Activated T-helper 1 cell treated with anti-CD3 and anti-CD28 coated beads, Interleukin-2, amount 50 U/mL, for 16 hours (primary cell): ENCODE measurements at places on chromosomes 3 and 15.

DNA sequence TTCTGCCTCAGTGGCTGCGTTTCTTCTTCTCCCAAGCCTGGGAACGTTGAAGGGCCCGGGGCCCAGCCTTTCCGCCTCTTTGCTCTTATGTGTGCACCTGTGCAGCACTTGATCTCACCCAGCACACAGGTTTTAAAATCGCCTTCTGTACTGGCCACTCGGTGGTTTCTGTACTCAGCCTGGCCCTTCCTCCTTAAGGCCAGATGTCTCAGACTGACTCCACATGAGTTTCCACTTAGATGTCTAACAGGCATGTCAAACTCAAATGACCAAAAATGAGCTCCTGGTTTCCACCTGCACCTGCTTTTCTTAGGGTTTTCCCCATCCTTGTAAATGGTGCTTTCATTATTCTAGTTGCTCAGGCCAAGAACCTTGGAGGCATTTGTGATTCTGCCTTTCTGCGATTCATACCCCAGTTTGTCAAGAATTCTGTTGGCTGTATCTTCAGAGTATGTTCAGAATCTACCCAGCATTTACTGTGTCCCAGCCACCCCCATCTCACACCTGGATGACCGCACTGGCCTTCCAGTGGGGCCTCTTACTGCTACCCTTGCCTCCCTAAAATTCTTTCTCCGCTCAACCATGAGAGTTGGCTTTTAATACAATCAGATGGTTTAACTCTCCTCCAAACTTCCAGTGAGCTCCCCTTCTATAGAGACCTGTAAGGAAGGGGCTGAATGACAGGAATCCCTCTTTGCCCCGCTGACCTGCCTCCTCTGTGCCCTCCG is 2.2 kb upstream of the TRAK1 start:
- DNase-seq = no peak

- no peak for DNase-seq
Observed at GRCh38 chr3:45572755-45573154, 21.8 kb upstream of the LIMD1 start.

DNA sequence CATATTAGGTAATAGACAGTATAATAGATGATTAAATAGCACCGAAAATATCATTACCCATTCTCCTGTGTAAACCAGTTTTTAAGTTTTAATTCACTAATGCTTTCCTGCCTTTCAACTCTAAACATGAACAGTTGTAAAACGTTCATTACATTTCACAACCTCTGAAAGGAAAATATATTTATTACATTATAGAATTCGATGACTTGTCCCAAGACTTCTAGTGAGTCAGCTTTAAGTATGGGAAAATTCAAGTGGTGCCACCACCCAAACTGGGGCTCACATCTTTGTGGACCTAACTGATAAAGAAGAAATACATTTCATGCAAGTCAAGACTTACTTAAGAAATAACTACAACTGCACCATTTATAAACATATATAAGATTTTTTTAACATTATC is 2.0 kb downstream of the TRIM59 start:
- no peak for DNase-seq

GRCh38 chr3:159928071-159928491 is 60.6 kb upstream of the IL12A start:
- no peak for DNase-seq

- DNase-seq = no peak
Observed at GRCh38 chr3:14352002-14352627, 50.3 kb upstream of the SLC6A6 start.

GRCh38 chr3:172153335-172153861 is 114.0 kb downstream of the FNDC3B start:
- no peak for DNase-seq

- DNase-seq = no peak
Observed at GRCh38 chr15:40696228-40696627, 1.3 kb downstream of the RAD51 start.

GRCh38 chr15:22956978-22957260 is 23.2 kb downstream of the CYFIP1 start:
- DNase-seq = no peak

DNA sequence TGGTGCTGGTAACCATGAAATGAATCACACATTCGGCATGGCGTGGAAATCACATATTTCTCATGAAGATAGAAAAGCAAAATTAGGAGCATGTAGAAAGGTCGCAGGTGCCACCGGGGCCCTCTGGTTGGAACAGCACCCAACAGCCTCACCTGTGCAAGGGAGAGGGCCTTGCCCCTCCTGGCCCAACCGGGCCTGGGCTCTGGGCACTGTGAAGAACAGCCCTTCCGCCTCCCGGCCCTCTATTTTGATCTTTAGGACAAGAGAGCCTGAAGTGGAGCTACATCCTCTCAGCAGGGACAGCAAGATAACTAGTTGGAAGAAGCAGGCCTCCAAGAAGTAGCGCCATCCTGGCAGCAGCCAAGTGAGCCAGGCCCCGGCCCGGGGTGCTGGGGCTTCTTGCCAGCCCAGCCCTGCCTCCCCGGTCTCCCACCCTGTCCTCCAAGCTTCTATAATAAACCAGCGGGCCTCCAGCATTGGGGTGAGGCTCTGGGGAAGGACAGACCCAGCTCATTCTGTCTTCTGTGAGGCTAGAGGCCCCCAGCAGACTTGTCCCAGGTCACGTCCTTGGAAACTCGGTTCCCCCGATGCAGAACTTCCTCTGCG is 46.1 kb upstream of the FGD5 start:
- DNase-seq = no peak

- no peak for DNase-seq
Observed at GRCh38 chr3:183122257-183122932, 23.1 kb upstream of the MCCC1 start.

- no peak for DNase-seq
Observed at GRCh38 chr3:37537914-37538691, 323.6 kb upstream of the CTDSPL start.

GRCh38 chr3:187914231-187914630 is 169.0 kb upstream of the BCL6 start:
- no peak for DNase-seq

DNA sequence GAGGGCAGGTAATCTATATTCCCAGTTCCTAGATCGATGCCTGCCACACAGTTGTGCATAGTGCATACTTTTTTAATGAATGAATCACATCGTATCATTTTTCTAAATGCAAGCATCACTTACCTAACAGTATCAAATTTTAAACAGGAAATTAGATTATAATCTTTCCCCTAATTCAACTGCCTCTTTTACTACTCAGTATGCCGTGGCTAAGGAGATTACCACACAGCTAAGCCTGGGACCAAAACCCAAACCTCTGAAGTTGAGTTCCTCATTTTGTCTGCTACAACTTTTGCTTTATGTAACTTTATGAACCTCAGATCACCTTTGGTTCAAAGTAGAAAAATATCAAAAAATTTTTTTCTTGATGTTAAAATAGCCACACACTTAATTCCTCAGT is 53.2 kb upstream of the FNDC3B start:
- DNase-seq = no peak

- no peak for DNase-seq
Observed at GRCh38 chr15:39595338-39596221, 14.7 kb downstream of the THBS1 start.

GRCh38 chr15:96209285-96209735 is 121.2 kb upstream of the NR2F2 start:
- DNase-seq = no peak

GRCh38 chr3:182129740-182130139 is 418.0 kb downstream of the SOX2 start:
- no peak for DNase-seq

- no peak for DNase-seq
Observed at GRCh38 chr3:194976049-194976451, 290.4 kb downstream of the FAM43A start.

DNA sequence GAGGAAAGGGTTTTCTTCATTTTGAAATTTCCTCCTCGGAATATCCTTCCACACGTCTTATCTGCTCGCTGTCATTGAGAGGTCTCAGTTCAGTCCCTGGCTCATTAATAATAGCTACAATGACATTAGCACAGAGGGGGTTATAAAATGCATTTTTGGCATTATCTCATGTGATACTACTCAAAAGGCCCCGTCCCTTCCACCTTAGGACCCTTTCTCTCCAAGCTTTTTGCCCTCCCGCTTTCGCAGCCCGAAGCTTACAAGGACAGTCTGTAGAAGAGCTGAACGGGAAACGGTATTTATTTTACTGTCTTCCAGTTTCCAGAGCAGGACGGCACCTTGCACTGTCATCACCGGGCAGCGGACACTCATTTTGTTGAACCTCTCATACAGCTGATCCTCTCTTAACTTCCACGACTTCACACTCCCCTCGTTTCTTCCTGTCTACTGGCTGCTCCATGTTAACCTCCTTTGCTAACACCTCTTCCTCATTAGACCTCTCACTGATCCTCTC is 5.6 kb upstream of the PLEKHO2 start:
- DNase-seq = no peak

DNA sequence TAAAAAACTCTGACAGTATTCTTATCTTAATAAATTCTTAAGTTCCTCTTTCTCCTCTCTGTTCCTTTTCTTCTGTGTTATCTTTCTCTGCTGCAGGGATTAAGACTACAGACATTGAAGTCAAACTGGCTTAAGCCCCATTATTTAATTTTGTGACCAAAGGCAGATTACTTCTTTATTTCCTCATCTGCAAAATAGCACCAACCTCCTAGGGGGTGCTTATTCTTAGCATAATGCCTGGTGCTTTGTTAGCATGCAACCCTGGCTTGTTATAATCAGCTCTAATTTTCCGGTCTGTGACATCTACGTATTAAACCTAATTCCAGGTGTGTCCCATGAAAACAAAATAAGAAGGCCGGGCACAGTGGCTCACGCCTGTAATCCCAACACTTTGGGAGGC is 23.8 kb downstream of the SEMA6D start:
- no peak for DNase-seq

- no peak for DNase-seq
Observed at GRCh38 chr3:66418475-66418931, 82.3 kb downstream of the LRIG1 start.

- no peak for DNase-seq
Observed at GRCh38 chr3:32553459-32553858, 17.2 kb downstream of the DYNC1LI1 start.

DNA sequence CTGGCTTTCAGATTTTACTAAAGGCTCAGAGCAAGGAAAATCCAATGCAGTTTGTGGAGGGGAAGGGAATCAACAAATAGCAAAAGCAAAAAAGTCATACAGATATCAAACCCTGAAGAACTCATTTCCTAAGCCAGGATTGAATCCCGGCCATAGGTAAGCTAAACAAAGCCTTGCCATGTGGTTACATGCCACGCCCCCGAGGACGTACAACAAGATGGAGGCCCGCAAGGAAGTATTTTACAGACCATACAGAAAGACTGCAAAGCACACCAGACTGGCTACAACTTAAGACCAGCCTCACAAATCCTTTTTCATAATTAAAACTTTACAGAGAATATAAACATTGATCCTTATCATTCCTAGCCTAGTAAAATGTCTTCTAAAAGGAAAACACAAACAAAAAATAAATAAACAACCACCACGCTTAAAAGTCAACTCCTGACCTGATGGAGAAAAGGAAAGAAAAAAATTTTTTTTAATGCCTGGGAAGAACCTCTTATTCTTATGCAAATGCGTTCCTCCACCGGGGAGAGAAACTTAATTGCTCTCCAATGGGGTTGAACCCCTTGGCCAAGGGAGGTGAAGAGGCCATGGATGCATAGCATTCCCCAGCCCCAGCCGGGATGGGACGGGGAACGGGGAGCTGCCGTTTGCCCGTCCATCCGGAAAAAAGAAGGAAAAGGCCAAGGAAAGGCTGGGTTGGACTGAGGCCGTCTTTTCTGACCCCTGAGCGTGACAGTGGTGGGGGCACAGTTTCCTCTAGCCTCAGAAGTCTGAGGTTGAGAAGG is 39.3 kb downstream of the IL1RAP start:
- no peak for DNase-seq

GRCh38 chr3:58260733-58261132 is 23.1 kb downstream of the ABHD6 start:
- no peak for DNase-seq

DNA sequence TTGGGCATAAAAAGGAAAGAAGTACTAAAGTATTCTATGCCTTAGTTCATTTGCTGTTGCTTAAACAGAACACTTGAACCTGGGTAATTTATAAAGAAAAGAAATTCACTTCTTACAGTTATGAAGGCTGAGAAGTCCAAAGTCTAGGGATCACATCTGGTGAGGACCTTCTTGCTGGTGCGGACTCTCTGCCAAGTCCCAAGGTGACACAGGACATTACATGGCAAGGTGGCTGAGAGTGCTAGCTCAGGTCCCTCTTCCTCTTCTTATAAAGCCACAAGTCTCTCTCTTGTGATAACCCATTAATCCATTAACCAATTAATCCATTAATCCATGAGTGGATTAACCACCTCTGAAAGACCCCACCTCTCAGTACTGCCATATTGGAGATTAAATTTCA is 3.1 kb upstream of the ZBTB38 start:
- DNase-seq = no peak

DNA sequence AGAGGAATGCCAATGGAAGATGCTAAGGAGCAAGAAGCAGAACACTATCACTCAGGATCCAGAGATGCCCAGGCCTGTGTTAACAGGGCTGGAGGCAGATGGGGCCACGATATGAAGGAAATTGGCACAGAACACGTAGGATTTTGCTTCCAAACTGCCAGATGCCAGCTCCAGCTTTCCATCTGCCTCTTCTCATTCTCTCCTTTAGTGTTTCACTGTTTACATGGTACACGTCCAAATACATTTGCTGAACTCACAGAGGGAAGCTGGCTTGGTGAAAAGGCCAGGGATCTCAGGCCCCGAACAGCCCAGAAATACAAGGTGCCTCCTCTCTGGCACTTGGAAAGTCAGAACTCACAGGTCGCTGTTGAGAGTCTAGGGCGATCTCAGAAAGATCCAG is 187.0 kb downstream of the NTRK3 start:
- no peak for DNase-seq

DNA sequence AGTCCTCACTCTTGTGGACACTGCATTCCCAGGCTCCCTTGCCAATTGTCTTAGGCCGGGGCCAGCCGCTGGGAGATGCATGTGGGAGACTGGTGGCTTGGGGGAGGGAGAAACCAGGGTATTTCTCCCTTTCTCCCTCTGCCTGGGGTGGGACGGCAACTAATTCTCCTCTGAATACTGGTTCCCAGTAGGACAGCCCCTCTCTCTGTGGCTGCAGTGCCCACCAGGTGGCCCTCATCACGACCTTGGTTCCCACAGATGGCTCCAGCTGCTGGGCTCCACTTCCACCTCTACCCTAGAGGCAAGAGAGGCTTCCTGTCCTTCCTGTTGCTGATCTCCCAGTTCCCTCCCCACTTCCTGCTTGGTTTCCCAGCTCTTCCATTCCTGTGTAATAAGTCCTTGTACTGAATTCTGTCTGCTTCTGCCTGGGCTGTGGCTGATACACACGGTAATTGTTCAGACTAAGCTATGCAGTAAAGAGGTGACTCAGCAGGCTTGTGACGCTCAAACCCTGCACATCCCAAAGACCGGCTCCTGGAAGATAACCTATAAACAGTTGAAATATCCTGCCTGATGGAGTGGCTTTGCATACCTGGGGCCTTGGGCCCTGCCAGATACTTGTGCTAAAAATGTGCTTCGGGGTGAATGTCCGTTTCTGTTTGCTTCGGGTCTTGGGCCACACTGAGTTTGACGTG is 20.4 kb upstream of the COPG1 start:
- DNase-seq = no peak

- DNase-seq = no peak
Observed at GRCh38 chr15:57281321-57281720, 95.0 kb upstream of the CGNL1 start.
